NCI-H1048 (cell line): ENCODE measurements at places on chromosomes 16 and 17.

GRCh38 chr16:19659554-19659953, 58.5 kb downstream of the KNOP1 start:
- DNase-seq, result no peak

GRCh38 chr16:67430977-67431774, at the start of gene HSD11B2:
TSS of gene HSD11B2 (plus strand) at chr16:67431121. CDS start at chr16:67431249, 128 bp downstream.
- DNase-seq, result no peak

GRCh38 chr16:75080205-75081029, 36.2 kb downstream of the LDHD start:
- no peak for DNase-seq

DNA sequence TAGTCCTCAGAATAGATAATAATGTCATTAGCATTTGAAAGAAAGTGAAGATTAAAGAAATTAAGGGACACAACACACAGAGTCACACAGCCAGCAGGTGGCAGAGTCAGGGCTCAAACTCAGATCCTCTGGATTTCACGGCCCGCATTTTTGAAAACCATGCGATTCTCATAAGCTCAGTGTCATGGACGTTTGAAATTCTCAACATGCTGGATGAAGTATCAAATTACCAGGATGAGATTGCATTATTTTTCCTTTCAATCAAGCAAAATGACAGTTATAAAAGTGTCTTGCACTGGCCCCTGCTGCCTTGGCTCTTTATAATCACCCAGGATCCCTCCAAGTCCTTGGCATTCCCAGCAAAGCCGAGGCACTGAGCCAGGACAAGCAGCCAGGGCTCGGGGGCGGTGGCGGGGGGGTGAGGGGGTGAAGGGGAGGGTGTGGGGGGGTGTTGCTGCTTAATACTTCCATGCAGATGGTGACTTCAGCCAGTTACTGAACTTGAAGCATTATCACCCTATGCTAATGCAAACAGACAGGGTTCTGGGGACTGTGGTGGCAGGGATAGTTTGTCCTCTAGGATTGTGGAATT, 6.6 kb upstream of the BMERB1 start:
- DNase-seq, result no peak

GRCh38 chr17:57810721-57811637, 38.9 kb downstream of the MRPS23 start:
- no peak for DNase-seq

DNA sequence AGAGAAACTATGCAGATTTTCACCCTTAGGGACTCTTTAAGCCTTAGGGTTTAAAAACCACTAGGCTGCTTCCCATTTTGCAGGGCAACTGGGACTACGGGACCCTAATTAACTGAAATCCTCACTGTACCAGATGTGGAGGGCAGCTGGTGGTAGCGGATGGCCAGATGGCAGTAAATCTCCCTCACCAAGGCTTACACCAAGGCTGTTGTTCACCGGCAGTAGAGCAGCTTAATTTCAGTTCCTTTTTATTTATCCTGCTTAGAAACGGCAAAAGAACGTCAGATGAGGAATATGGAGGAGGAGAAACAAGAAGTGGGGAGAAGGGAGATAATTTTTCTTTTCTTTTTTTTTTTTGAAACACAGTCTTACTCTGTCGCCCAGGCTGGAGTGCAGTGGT, 6.5 kb downstream of the ABHD15 start:
- no peak for DNase-seq

GRCh38 chr17:42782166-42783061, 2.0 kb downstream of the WNK4 start:
- DNase-seq, result no peak

- no peak for DNase-seq
Measured at GRCh38 chr16:21260870-21261791, 17.0 kb downstream of the CRYM start.

DNA sequence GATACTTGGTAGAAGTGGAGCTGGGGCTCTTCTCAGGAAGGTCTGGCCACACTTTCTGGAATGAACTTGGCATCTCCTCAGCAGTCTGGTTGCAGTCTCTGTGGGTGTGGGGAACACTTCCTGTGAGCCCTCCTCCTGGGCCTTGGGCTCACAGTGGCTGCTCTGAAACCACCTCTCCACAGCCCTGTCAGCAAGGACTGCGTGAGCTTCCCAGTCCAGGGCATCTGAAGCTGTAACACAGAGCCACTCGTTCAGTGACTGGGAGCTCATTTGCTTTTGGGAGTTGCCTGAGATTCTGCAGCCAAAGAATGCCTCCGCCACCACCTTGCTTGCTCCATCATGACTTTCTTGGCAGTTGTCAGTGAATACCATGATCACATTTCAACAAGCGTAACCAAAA, 60.0 kb downstream of the CLEC16A start:
- DNase-seq, result no peak

DNA sequence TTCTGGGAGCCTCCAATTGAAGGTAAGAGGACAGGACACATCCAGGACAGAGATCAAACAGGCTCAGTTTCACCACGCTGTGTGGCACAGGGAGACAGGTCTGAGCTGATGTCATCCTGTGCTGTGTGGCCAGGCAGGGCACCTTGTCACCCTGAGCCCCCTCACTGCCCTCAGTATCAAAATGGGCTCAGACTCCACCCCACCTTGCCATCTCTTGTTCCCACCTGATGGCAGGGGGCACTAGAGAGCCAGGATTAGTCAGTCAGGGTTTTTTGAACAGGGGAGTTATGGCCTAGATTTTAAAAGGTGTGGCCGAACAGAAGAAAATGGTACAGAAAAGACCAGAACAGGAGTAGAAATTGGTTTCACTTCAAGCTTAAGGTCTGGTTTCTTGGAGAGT, 2.6 kb downstream of the KAT2A start:
- DNase-seq, result no peak

DNA sequence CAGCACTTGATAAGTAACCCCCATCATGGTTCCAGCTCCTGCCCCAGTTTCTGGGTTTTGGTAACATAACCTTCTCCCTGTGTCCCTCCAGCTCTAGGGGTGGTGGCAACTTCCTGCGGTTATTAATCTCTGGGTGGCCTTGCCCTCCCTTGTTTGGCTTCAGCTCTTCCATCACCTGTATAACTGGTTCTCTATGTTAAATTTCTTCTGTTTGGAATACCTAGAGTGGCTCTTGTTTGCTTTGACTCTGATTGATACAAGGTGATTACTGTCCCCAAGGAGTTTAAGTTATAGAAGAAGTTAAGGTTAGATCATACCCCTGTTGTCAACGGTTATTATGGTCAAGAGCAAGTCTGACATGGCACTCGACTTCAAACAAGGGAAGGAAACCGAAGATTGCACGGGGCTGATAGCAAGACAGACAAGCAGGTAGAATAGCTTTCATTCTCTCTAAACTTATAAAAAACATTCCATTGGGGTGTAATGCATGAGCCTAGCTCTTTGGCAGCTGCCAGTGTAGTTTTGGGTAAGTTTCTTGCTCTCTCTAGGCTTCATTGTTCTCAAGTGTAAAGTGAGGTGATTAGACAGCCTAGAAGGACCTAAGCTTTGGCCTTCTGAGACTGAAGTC, 11.0 kb upstream of the CCR7 start:
- no peak for DNase-seq

GRCh38 chr17:44955674-44956425, 8.3 kb upstream of the KIF18B start:
- DNase-seq, result no peak
